Cardiac muscle cell (in vitro differentiated cells and primary cell): ENCODE measurements at places on chromosomes 3 and 15.
A peak's percentile ranks its signal among the peaks of the same experiment; 100 is the strongest.

GRCh38 chr3:170740726-170741591 is 129.0 kb downstream of the RPL22L1 start:
- DNase-seq = no peak

DNA sequence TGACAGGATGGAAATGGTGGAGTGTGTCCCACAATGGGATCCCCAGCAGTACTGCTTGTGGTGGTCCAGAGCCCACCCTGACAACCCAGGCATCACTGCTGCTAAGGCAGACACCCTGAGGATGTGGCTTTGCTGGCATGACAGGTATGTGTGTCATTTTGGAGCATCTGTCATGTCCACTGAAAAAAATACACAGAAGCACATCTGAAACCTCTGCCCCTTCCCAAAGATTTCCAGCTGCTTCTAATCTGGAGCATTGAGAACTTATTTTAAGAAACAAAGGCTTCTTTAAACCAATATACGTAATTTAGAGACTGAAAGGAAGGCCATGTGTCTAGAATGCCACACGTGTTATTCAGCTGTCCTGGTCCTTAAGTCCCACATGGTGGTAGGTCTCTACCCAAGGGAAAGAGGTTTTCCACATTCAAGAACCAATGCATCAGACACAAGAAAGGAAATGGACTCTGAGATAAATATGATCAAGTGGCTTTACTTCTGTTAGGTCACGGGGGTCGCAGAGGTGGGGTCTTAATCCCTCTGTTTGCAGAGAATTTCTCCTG is 88.3 kb downstream of the PDZRN3 start:
- no peak for DNase-seq

- DNase-seq = no peak
These were observed 21.8 kb downstream of the SI start for GRCh38 chr3:165056510-165056909.

- DNase-seq = no peak
These were observed 30.1 kb downstream of the LAMP3 start for GRCh38 chr3:183132409-183132808.

- no peak for DNase-seq
These were observed at the start of gene LRRFIP2 for GRCh38 chr3:37174532-37175126. Gene LRRFIP2, minus strand, starts transcription at chr3:37174582. Its CDS starts 25,599 bp downstream, at chr3:37148983.

- no peak for DNase-seq
These were observed 36.7 kb downstream of the VGLL3 start for GRCh38 chr3:86954226-86954625.

- no peak for DNase-seq
These were observed 51.3 kb downstream of the SUCNR1 start for GRCh38 chr3:151924753-151925152.

DNA sequence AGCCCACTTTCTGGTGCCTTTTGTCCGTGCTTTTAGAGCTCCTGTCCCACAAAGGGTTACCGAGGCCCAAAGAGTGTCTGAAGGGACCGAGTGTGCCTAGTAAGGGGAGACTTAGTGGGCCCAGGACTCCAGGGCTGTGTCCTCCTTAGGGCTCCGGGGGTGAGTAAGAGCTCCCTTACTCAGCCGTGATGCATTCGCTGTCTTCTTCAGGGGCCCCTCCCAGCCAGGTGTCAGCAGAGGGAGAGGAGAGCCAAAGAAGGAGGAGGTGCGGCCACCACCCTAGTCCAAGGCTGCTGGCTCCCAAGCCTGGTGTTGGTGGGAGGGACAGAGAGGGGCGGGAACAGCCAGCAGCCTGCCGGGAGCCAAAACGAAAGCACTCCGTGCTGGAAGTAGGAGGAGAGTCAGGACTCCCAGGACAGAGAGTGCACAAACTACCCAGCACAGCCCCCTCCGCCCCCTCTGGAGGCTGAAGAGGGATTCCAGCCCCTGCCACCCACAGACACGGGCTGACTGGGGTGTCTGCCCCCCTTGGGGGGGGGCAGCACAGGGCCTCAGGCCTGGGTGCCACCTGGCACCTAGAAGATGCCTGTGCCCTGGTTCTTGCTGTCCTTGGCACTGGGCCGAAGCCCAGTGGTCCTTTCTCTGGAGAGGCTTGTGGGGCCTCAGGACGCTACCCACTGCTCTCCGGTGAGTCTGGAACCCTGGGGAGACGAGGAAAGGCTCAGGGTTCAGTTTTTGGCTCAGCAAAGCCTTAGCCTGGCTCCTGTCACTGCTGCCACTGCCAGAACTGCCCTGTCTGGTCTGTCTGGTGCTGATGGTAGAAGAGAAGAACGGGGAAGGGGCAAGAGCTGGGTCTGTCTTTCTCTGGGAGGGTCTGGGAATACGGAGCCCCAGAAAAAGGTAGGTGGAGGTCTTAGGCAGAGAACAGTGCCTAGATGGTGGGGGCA is at the start of gene IL17RC:
Gene IL17RC (plus strand): TSS at position 365 of the 947 bp plus-strand sequence. CDS start 218 bp downstream, at position 583.
- DNase-seq = peak; percentile 85

GRCh38 chr3:37905987-37906674 is 44.5 kb downstream of the CTDSPL start:
- peak; percentile 45 for DNase-seq

- peak; percentile 63 for DNase-seq
These were observed 21.6 kb downstream of the ACSBG1 start for GRCh38 chr15:78212546-78213424.

GRCh38 chr3:178297199-178297598 is 239.0 kb upstream of the KCNMB2 start:
- no peak for DNase-seq

- DNase-seq = no peak
These were observed 55.8 kb upstream of the MYO5C start for GRCh38 chr15:52351206-52351908.

DNA sequence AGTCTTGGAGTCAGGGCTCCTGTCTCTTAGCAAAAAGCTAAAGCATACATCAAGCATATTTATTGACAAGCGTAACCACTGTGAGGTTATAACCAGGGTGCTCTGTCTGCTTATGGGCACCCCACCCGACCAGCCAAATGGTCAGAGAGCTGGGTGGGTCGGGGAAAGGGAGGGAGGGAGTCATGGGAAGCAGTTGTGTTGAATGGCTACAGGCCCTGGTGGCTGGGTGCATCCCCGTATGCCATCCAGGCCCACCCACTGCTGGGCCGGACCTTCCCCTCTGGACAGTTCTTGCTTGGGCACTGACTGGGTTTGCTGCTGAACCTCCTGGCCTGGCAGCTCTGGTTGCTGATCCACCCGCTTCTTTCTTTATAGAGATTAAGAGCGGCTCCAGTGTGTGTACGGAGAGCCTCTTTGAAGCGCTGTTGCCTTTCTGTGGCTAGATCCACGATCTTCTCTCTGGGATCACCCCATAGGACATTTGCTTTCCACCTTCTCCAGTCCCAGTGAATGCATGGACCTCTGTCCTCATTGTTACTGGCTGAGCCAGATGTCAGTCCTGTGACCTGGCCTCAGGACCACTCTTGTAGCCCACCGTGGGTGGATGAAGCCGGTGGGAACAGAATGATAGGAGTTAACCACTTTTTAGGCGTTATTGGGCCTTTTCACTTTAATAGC is 59.6 kb downstream of the SMAD3 start:
- DNase-seq = no peak

DNA sequence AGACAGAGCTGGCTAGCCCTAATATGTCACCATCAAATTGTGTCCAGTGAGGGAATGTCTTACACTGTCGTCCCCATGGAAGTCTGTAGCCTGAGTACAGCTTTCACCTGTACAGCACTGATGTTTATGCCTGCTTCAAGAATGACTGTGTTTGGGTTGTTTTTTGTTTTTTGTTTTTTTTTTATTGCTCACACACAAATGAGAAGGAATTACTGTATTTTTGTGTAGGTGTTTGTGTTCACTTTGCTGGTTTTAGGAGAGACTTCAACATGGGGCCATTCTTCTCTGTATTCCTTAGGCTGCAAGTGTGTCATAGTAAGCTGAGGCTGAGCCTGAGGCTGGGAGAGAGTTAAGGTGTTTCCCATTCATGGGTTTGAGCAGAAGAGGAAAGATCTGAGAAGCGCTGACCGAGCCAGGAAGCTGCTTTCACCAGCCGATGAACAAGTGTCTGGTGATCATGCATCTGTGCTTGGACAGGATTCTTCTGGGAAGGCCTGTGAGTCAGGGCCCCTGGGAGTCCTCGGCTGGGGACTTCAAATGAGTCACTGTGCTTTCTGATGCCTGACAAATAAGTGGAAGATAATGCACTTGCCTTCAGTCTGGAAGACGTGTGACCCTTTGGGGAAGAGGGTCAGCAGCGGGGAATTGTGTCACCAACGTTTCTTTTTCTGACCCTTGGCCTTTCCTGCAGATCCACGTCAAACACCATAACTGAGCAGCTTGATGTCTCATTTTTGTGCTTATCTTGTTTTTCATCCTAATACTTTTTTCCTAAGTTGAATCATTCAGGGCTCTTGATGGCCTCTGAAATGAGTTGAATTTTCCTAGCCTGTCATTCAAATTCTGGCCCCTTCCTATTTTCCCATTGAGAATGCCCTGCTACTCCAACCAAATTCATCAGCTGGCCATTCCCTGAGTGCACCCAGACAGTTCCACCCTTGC is 36.7 kb upstream of the ZBTB38 start:
- peak; percentile 92 for DNase-seq

DNA sequence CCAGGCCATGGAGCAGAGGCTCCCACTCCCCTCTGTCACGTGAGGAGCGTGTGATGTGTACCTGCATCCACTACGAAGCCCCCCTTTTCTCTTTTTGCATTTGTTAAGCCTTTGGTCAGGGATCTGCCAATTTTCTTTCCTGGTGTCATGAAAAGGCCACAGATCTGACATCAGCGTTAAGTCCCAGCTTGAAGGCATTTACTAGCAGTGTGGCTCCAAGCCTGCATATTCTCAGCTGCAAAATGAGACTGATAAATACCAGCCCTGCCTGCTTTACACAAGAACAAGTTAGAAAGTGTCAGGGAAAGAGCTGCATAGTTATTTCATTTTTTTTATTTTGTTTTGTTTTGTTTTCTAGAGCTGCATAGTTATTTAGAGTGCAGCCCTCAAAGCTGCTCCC is 2.3 kb upstream of the ANKRD63 start:
- DNase-seq = peak; percentile 18

- no peak for DNase-seq
These were observed 7.6 kb downstream of the RTP2 start for GRCh38 chr3:187694801-187695200.

- no peak for DNase-seq
These were observed 729.1 kb downstream of the NTRK3 start for GRCh38 chr15:87527416-87527815.

DNA sequence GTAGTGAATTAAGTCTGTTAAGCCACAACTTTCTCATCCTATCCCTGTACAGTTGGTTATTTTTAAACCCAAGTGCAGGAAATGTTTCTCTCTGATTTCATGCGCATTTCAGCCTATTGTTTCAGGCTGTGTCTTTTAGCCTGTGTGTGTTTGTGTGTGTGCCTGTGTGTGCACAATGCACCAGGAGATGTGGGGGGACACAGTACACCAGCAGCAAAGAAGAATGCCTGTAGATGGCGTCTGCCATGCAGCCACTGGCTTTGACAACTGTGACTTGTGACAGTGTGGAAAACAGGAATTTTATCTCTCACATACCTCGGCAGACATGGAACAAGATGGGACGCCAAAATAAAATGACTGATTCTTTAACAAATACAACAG is 43.6 kb upstream of the PLXNA1 start:
- no peak for DNase-seq

DNA sequence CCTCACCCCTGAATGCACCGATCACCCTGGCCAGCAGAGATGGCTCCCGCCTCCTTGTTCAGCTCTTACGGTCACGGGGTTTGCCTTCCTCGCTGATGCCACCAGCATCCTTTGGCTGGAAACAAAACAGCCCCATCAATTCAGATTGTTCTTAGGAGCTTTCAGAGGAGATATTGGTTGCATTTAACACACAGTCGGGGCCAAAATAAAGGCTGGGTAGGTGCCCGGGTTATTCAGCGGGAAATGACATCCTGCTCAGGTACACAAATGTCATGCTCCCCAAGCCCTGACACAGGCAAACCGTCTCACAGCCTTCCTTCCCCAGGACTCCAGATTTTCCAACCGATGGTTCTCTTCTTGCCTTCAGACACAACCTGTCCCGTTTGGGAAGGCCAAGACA is 62.4 kb upstream of the MEF2A start:
- DNase-seq = no peak

GRCh38 chr3:120331076-120331475 is 18.1 kb downstream of the LRRC58 start:
- no peak for DNase-seq

GRCh38 chr3:8972639-8973038 is 9.4 kb upstream of the RAD18 start:
- peak; percentile 47 for DNase-seq

GRCh38 chr3:107990433-107990832 is 100.4 kb downstream of the CD47 start:
- no peak for DNase-seq

DNA sequence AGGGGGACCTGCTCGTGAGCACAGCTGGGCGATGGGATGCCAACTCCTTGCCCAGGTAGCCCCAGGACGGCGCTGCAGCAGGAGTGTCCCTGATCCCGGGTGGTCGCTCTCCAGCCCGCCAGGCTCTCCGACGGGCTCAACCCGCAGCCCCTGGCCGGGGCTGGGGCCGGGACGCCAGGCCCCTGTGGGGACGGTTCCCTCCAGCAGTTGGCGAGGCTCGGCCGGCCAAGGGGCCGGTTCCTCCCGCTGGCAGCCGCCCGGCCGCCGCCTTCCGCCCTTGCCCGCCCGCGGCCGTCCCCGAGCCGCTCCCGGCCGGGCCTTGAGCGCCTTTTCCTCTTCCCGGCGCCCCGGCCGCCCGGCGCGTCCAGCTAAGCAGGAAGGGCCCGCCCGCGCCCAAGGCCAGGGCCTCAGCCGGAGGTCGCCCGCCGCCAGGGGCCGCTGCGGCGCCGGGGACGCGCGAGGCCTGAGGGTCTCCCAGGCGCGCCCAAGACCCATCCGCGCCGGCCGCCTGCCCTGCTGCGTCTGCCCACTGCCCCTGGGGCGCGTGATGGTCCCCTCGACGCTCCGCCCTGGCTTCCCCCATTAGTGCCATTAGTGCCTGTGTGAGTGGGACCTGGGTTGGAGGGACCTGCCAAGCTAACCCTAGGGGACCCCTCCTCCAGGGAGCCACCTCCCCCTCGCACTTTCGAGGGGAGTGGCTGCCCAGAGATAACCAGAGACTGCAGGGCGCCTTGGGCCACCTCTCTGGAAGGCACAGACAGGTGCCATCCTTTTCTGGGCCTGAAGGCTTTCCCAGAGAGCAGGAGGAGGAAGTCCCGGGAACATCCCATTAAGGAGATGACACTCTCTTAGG is 106.4 kb downstream of the FBLN2 start:
- peak; percentile 87 for DNase-seq

- peak; percentile 74 for DNase-seq
These were observed 1.3 kb upstream of the UNC13C start for GRCh38 chr15:53976844-53977392.

- no peak for DNase-seq
These were observed 21.4 kb downstream of the CCR1 start for GRCh38 chr3:46186471-46187340.

- no peak for DNase-seq
These were observed 214.2 kb upstream of the ARL6 start for GRCh38 chr3:97550408-97550807.

- DNase-seq = peak; percentile 45
These were observed 900 bp upstream of the GNB4 start for GRCh38 chr3:179452176-179452564.

GRCh38 chr15:55774113-55774970 is 31.4 kb upstream of the PRTG start:
- peak; percentile 40 for DNase-seq
